Mesenteric fat pad (tissue), 1 donor: ENCODE measurements at places on chromosomes 12 and 14. TPM values are rescaled to one million over a fixed set of nuclear protein-coding genes. Genes with fewer than 3 reads are reported as not detected.

Gene CCDC177
- total RNA-seq: not detected

Gene PROX2
- not detected for total RNA-seq

Gene DTX3
- total RNA-seq: 7.2 TPM

Gene VWF
- total RNA-seq: 733 TPM

GRCh38 chr12:96452261-96452922 lies 37.0 kb upstream of the CFAP54 start:
- DNase-seq: no peak

- no peak for DNase-seq
These were observed 29.1 kb downstream of the CHST11 start for GRCh38 chr12:104485651-104486362.

- peak; percentile 67 for DNase-seq
These were observed 8.1 kb upstream of the RNF34 start for GRCh38 chr12:121391619-121392324.

GRCh38 chr12:7092229-7092985 lies at the start of gene C1R:
TSS of gene C1R (minus strand) at chr12:7092445. CDS start at chr12:7092388, 57 bp downstream.
- DNase-seq: no peak

DNA sequence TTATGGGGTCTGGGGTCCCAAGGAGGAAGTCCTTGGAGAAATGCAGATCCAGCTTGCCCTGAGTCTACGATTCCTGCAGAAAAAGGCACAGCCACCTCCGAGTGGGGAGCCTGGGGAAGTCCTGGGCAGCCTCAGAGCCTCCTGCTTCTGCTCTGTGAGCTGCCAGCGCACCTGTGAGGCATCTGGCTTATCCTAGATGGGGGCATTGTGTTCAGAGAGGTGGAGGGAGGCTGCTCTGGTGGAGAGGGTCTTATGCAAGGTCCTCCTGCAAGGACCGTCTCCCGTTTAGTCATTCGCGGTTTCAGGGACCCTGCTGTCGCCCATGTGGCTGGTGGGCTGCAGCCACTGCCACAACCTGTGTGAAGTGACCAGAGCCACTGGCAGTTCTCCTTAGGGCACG lies 53.0 kb upstream of the PRMT8 start:
- DNase-seq: peak; percentile 64

- DNase-seq: no peak
These were observed 204.6 kb upstream of the PLXNC1 start for GRCh38 chr12:93943780-93944179.

DNA sequence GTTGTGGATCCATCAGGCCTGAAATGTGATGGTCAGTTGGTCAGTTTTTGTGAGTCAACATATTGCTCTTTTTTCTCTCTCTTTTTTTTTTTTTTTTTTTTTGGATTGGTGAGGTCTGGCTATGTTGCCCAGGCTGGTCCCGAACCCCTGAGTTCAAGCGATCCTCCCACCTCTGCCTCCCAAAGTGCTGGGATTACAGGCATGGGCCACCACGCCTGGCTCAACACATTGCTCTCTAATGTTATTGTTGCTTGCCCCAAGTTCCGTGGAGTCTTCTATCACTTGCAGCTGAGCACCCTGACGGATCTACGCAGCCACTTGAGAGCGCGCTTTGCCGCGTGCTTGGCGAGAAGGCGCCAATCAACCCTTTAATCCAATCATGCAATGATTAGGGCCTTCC lies 69.5 kb upstream of the DIO3 start:
- no peak for DNase-seq

DNA sequence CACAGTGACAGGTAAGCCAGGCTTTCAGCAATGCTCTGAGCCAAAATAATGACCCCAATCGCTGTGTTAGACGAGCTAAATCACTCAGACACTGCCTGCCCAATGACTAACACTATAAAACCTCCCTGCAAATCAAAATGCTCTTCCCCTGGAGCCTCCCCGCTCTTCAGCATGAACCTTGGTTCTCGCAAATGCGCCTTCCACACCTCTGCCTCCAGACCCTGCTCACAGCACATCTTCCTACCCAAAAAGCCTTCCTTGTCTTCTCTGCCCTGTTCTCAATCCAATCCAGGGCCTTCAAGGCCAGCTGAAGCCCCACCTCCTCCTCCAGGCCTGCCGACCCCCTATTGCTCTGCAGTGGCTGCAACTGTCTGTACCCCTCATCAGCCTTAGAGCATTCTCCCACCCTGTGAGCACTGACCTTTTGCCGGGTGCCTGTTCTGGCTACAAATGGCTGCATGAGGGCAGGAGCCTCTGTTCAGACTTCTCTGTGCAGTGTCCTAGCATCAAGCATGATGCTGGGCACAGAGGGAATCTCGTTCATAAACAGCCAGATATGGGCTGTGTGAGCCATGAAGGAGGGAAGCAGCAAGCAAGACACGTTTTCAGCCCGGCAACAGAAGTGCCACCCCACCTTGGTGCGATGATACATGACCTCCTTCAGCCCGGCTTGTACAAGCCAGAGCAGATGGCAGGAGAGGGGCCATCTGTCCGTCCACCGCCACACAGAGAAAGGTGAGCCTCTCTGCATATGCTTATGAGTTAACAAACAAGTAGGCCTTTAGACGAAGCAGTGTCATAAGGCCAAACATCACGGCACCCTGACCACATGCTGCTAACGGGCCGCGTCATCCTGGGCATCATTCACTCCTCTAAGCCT lies 64.5 kb upstream of the DDX11 start:
- DNase-seq: peak; percentile 64

- DNase-seq: no peak
These were observed 6.2 kb upstream of the DIO3 start for GRCh38 chr14:101554991-101555668.
